Cerebellar nuclear complex (tissue), 1 donor: ENCODE measurements at places on chromosomes 1 and 21.

DNA sequence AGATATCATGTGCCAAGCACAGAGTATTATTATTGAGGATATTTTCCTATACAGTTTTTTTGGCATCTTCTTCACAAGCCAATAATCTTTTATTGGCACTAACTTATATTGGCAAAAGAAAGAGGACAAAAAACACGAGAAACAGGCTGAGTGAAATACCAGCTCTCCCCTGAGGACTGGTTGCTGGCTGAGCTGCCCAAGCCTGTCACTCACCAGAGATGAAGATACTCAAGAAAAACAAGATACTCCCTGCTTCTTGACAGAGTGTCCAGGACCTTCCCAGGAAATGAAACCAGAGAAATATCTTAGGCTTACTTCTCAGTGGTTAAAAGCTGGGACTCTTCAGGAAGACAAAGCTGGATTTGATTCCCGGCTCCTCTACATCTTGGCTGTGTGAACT is 35.9 kb upstream of the ATP1B1 start:
- no peak for DNase-seq

DNA sequence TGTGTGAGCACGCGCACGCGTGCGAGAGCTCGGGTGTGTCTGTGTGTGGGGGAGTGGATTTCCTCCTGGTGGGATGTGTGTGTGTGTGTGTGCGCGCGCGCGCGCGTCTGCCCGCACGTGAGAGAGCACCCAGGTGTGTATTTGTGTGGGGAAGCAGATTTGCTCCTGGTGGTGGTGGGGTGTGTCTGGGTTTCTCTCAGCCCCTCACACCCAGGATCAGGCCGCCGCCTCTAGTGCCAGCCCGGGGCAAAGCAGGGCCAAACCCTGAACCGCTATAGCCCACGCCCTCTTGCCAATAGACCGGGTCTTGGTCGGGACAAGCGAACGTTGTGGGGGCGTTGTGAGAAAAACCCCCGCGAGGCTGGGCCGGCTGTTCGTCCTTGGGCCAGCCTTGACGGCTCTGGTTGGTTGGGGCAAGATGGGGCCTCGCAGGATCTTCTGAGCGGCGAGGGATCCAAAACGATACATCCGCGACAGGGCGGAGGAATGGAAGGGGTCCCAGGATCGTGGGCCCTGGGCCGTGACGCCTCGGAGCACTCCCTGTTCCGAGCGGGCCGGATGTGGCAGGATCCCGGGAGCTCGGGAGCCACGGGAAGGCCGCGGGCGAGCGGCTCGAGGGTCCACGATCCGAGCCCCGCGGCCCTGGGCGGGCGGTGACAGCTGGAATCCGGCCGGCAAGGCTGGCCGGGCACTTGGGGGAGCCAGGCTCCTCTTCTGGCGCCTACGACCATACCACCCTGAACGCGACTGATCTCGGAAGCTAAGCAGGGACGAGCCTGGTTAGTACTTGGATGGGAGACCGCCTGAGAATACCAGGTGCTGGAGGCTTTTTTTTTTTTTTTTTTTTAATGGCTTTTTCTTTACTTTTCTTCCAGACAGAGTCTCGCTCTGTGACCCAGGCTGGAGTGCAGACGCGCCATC is 68.2 kb downstream of the RNF187 start:
- no peak for DNase-seq

DNA sequence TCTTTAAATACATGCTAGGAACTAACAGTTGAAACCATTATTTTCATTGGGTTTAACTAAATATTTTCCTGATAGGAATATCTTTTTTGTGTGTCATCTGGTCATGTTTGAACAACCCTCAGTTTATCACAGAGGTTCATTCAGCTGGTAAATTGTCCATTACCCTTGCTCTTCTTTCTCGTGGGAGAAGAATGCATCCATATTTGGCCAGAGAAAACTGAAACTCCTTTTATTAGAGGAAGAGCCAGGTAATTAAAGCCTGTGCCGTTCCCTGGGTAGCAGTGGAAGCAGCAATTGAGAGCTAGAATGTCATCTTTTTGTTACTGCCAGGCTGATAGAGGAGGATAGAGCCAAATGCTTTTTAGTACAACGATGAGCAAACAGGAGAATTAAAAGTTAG is 587.2 kb upstream of the ZRANB2 start:
- no peak for DNase-seq

DNA sequence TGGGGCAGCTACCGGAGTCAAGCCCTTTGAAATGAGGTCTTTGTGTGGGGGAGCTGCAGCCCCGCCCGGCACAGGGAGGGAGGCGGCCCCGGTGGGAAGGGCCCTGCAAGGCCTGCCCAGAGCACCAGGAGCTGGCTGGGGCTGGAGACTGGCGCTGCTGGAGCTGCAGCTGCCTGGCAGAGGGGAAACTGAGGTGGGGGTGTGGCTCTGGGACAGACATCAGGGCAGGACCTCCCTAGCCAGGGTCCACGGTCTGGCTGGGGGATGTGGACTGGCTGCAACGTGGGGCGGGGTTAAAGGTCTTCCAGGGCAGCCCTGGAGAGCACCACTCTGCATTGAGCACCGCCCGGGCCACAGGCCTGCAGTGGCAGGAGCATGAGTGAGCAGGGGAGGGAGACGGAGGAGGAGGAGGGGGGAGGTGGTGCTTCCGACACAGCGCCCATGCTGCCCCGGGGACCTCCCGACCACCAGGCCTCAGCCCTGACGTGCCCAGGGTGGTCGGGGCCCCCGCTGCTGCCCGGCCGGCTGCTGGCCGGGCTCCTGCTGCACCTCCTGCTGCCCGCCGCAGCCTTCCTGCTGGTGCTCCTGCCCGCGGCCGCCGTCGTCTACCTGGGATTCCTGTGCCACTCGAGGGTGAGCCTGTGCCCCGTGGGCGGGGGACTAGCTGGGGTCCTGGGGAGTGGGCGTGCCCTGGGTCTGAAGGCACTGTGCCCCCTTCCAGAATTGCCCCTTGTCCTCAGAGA is 4.8 kb upstream of the ANKRD65 start:
- DNase-seq, result no peak

- no peak for DNase-seq
Measured at GRCh38 chr21:14353726-14354125, 29.2 kb downstream of the HSPA13 start.

GRCh38 chr21:31616216-31616615 is 43.3 kb upstream of the SOD1 start:
- no peak for DNase-seq

GRCh38 chr21:16519036-16519435 is 789.3 kb downstream of the USP25 start:
- no peak for DNase-seq

GRCh38 chr1:6016191-6016865 is 24.1 kb upstream of the NPHP4 start:
- DNase-seq, result no peak

GRCh38 chr1:89355056-89355455 is 8.8 kb upstream of the GBP6 start:
- DNase-seq, result no peak

DNA sequence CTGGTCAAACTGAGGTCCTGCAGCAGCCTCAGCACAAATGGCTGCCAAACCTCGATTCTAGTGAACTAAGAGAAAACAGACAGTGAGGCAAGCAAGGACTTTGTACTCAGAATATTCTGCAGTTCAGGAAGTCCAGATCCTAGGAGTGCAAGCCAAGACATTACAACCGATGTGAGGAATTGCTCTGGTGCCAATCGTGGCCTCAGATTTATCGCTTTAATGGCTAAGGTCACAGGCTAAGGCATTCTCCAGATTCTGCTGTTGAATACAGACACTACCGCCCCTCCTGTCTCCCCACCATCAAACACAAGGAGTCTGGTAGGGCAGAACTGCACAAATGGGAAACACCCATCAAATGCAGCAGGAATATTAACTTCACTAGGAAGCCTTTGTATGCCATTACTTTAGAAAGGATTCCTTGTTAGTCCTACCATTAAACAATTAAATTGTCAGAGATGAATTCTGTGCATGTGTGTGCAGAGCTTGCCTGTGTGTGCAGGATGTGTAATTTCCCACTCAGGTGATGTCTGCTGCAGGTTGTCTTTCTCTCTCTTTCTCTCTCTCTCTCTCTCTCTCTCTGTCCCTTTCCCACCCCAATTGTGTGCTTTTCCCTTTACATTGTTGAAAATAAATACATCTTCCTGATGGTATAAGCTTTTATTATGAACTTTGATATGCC is 9.2 kb upstream of the SERTAD4 start:
- DNase-seq, result no peak

DNA sequence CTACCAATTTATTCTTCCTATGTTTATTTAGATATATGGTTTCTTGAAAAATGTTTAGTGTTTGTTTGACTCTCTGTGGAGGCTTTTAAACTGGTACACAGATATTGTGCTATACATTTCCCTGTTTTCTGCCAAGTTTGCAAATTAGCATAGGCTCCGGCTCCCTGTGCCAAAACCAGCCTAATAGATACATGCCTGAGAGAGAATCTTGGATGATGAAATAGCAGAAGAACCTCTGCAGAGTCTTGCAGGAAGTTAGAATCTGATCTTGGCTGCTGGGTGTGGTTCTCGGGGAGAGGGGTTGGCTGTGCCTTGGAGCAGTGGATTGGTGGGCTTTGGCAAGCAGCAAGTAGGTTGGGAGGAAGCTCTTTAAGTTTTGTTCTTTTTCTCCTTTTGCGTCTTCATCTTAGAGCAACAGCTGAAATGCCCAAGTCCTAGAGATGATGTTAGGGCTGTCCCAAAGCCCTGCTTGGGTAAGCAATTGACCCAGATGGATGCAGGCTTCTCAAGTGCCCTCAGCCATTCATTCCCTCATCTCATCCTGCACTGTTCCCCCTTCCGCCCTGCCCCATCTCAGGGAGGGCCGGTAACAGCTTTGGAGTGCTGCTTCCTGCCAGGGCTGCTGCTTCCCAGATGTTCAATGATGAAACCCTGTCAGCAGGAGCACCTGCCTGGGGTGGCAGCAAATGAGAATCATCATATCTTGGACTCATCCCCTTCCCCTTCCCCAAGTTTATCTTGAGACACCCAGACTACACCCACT is 9.3 kb downstream of the PLA2G2A start:
- DNase-seq, result no peak

GRCh38 chr1:7667625-7668218 is 103.4 kb upstream of the VAMP3 start:
- no peak for DNase-seq

GRCh38 chr21:26293141-26293946 is 122.8 kb upstream of the APP start:
- no peak for DNase-seq

DNA sequence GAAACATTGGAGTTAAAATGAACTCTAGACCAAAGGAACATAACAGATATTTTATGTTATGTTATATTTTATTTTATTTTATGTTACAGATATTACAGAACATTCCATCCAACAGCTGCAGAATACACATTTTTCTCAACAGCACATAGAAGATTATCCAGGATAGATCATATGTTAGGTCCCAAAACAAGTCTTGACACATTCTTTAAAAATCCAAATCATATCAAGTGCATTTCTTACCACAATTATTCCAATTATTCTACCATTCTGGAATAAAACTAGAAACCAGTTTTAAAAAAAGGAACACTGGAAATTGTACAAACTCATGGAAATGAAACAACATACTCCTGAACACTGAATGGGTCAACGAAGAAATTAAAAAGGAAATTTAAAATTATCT is 30.9 kb upstream of the PIGK start:
- DNase-seq, result no peak

DNA sequence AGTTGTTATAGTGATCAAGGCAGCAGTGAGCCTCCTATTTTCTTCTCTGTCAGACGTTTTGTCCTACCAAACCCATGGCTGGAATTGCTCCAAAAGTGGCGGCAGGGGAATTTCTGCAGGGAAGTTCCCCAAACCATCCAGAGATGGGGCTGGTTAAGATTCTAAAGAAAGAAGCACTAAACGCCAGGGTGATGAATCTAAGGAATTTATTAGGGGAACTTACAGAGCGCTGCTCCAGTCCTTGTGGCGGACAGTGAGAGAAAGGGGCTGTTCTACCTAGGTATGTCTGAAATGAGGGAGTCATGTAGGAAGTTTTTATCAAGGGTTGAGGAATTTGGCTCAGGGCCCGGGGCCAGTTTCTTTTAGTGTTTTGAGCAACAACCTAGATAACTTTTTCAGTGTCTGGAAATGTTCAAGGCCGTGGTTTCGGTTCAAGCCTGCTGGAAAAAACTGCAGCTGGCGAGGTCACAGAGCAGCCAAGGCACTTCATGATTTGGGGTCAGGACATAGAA is 222.4 kb upstream of the B3GALT2 start:
- DNase-seq, result no peak

DNA sequence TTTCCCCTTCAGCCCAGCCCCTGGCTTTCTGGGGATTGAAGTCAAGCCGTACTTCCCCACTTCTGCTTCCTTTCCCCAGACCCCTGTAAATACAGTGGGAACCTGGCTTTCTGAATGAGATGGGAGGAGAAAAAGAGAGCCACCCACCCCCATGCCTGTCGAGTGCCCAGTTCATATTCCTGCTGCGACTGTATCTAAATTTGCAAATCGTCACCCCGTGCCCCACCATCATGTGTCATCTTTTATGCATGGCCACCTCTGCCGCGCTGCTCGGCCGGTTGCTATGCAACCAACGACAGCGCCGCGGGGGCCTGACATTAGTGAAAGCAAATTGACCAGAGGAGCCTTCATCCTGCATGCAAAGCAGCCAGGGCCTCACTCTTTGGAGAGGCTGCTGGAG is 143.0 kb downstream of the ELAVL4 start:
- no peak for DNase-seq

DNA sequence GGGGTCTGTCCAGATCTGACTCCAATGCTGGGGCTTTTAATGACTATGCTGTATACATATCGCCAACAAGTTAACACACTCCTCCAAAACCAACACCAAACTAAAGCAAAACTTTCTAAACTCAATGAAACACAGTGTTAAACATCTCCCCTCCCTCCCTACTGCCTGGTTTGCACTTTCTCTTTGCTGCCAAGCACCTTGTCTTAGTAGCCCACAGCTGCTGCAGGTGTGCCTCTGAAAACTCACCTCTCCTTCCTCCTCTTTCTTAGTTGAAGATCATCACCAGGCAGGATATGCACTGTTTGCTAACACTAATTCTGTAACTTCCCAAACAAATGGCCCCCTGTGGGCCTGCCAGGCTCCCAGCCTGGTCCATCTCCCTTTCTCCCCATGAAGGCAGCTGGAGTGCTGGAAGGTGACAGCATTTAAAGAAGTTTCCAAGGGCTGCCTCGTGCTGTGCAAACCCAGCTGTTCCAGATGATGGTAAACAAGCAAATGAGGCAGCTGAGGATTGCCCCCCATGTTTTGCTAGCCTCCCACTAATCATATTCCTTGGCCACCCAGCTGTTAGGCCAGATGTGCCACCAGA is 213.7 kb downstream of the ASTN1 start:
- no peak for DNase-seq

- DNase-seq, result no peak
Measured at GRCh38 chr1:22817462-22817861, 106.8 kb downstream of the EPHB2 start.

DNA sequence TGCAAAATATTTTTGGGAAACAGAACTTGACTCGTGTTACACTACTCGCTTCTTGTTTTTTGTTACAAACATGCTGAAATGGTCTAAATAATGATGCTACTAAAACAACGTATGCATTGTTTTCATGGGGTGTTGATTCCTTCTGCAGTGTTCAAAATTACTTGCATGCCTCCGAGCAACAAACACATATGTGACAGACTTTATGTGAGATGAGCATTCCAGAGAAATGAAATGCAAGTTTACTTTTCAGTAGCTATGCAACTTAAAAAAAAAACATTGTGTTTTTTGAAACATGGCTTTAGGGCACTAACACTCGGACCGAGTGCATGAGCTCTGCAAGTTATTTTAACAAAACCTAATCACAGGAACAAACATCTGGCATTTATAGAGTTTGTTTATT is 84.8 kb downstream of the CAMTA1 start:
- no peak for DNase-seq

- DNase-seq, result no peak
Measured at GRCh38 chr1:211734359-211734758, 58.9 kb upstream of the NEK2 start.

GRCh38 chr1:25807480-25808390 is 7.7 kb downstream of the SELENON start:
- DNase-seq, result no peak
